Activated naive CD8-positive, alpha-beta T cell treated with anti-CD3 and anti-CD28 coated beads, Interleukin-2, amount 10 ng/mL, durations not matched to agents 7 days and 5 days (primary cell): ENCODE measurements at places on chromosomes 3 and 15. TPM values are rescaled to one million over a fixed set of nuclear protein-coding genes. Genes with fewer than 3 reads are reported as not detected.

DNA sequence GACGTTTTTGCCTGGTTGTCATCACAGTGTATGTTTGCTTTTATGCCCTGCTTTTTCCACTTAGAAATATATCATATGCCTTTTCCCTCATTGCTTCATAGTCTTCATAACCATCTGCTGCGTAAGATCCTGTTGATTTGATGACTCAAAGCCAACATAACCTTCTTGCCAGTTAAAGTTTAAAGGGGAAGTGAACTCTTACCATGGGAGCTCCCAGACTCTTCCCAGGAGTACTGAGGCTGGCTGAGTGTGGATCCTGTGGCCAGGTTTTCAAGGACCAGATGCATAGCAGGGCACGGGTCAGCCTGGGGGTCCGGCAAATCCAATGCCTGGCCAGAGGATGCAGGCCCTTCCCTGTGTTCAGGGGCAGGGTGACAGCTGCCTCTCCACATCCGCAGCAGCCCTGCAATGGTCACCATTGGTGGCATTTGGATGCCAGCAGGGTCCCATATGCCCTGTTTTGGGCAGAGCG lies 42.0 kb upstream of the SACM1L start:
- no peak for DNase-seq

DNA sequence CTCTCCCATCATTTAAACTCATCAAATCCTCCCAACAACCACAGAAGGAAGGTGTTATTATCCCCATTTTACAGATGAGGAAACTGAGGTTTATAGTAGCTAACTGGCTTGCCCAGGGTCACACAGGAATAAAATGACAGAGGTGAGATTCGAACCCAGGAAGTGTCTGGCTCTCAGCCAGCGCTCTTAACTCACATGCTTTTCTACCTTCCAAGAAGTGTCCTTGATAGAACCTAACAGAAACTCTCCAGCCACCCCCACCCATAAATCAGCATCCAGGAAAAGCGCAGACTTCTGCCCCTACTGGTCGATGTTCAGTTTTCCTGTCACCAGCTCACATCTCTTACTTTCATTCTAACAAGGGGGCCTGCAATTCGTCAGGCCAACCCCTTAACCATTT lies 51.7 kb downstream of the SPATA12 start:
- no peak for DNase-seq

- no peak for DNase-seq
These were observed 292.0 kb upstream of the SUCLG2 start for GRCh38 chr3:67946436-67946835.

The KAT2B gene
- total RNA-seq, result 108 TPM

GRCh38 chr15:31457631-31458526 lies 131.2 kb downstream of the KLF13 start:
- peak; percentile 15 for DNase-seq

DNA sequence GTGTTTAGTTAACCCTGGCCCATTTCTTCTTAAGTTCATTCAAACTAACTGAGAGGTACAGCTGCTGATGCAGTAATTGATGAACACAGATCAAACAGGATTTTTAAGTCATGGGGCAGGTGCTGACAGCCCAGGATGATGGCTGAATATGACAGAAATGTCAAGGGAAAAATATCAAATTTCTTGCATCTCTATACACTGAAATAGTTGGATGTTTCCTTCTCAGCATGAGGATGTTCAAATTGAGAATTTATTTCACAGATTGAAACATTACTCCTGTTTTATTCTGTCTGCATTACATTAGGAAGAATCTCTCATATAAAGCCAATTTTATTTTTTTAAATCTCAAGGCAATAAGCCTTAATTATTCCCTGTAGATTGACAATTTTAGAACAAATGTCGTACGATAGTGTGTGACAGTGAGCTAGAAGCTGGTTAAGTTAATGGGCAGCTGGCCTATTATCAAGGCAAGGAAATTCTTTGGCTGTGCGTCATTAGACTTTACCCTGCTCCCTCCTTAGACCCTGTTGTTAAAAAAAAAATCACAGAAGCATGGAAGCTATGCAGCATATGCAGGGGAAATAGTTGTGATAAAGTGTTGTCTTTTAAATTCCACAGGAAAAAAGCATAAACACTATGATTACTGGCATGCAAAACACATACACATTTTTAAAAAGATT lies 183.8 kb upstream of the KCNMB2 start:
- no peak for DNase-seq

DNA sequence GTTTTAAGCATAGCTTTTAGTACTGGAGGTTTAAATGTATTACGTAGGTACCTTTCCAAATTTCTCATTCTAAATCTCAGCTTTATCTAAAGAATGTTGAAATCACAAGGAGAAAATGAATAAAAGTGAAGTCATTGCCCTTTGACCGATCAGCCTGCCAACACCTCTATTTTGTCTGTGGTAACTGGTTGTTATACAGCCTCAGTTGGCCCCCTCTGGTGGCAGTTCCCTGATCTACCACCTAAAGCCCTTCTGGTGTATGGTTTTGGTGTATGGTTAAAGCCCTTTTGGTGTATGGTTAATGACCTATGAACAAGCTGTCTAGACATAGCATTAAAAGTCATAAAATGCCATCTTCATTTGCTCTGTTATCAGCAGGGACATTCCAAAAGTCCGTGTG lies 378.2 kb upstream of the AZI2 start:
- DNase-seq, result no peak

DNA sequence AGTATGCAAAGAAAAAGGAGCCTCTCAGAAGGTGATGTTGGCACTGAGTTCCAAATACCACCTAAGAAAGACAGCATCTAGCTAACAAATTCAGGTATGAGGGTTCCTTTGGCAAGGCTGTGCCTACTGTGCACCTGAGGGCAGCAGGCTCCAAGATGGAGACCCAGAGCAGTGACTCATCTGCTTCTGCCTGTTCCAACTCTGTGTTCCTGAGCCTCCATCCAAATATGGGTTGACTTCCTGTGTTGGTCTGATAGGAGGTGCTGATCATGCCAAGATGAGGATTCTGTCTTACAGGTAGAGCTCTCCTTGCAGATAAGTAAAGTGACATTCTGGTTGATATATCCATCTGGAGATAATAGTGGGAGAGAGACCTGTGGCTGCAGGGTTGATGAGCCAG lies 26.0 kb downstream of the SV2B start:
- no peak for DNase-seq

The CILP gene
- total RNA-seq, result 0.17 TPM

- no peak for DNase-seq
These were observed at the start of gene EFHB for GRCh38 chr3:19934098-19934566. TSS of gene EFHB (minus strand) at chr3:19934217. CDS start at chr3:19934018, 199 bp downstream.

DNA sequence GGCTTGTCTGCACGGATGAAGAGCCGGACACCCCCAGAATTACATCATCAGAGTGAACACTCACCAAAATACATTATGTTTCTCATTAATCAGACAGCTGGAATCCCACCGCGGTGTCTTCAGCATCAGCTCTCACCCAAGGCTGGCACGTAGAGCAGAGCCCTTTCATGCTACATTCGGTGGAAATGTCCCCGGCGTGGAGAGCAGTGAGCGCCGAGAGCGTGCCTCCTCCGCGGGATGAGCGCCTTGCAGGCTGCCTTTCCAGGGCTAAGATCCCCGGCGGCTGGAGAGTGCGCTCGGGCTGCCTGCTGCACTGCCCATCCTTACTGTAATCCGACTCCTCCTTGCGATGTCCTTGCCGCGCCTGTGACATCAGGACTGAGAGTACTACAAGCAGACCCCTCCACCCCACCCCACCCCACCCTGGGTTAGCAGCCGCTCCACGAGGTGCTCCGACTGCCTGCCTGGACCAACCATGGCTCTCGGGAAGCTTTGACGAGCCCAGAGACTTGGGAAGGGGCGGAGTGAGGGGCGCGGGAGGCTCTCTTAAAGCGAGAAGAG lies at the start of gene ZNF385D:
Gene ZNF385D, minus strand, starts transcription at position 380 of the 561 bp plus-strand sequence. Its CDS starts 294 bp downstream, at position 86.
- DNase-seq, result no peak

- DNase-seq, result no peak
These were observed 342.0 kb upstream of the PDZRN3 start for GRCh38 chr3:73966733-73967132.

The CEP152 gene
- total RNA-seq, result 39.2 TPM

DNA sequence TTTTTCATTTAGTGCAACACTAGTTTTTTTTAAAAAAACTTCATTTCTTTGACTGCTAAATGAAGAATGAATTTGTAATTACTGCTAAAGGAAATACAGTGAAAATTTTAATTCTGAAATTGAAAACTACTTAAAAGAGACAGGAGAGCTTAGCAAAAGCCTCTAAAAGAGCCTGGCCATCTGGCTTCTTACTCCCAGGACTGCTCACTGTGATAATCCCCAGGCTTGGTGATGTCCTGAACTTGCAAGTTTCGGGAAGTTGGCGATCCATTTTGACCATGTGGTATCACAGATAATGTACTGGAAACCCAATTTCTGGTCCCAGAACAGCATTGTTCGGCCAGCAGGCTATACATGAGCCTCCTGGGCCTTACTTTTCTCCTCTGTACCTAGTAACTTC lies 292.1 kb downstream of the FGF12 start:
- no peak for DNase-seq

GRCh38 chr3:127483902-127484591 lies 106.5 kb downstream of the TPRA1 start:
- DNase-seq, result peak; percentile 69

DNA sequence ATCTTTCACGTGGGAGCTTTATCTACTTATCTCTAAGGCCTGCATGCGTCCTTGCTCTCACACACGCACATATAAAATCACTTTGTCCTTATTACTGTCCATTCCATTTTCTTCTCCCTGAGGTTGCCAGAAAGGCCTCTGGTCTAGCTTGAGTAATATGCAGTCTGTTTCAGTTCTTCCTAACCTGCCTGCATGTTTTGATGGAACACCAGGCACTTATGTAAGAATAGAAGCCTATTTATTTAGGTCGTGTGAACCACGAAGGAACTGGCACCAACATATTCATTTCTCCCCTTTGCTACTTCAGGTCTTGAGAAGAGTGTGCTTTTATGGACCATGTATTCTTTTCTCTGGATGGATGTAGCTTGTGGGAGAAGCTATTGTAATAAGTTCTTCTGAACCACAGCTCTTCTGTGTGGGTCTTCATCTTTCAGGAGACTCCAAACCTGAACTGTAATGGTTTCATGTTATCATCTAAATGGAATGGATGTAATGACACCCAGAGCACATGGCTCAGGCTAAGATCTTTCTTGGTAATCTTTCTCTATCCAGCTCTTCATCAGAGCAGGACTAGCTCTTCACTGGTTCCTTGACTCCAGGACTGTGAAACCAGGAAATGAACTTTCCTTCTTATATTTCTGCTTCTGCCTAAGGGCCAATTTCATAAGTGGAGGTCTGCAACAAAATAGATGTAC lies 53.8 kb downstream of the UBE2E2 start:
- DNase-seq, result no peak

DNA sequence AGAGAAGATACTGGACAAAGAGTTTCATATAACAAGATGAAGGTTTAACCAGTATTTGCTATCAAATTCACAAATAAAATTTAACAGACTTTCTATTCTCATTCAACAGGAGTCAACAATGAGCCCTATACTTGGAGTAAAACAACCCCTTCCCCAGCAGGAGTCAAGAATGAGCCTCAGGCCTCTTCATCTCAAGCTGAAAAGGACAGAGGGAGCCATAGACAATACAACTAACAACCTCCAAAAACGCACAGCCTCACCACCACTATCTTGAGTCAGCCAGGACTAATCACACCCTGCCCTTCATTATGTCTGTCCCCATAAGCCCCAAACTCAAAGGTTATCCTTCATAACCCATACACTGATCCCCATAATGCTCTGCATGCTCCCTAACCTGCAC lies 36.4 kb downstream of the ETFA start:
- no peak for DNase-seq

- DNase-seq, result no peak
These were observed 124.3 kb upstream of the LRRC3B start for GRCh38 chr3:26498271-26498670.

DNA sequence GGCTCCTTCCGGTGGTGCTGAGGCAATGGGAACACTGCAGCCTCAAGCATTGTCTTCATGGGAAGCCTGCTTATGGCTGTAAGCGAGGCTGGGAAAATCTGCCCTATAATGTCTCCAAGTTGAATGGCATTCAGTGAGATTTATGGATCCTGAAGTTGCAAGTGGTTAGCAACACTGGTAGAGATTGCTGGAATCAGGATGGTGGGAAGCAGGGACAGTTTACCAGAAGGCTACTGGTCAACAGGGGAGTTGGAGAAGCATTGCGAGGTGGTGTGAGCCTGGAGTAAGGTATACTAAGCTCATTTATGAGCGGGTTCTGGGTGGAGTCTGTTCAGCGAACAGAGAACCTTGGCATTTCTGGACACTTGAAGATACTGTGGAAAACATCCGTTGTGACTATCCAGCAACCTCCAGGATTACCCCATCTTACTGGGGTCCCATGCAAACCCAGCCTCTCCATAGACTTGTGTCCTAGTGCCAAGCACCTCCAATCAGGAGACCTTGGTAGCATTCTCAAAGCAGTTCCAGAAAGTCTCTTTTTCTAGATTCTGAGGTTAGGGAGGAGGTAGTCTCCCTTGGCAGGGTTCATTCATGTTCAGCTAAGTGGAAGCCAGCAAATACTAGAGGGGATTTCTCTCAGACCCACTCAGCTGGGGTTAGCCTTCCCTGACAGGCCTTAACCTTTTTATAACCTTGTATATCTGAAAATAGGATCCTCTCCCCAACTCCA lies 7.3 kb downstream of the RPSA start:
- DNase-seq, result no peak

The CRABP1 gene
- total RNA-seq, result not detected

GRCh38 chr3:126777366-126777765 lies 73.3 kb downstream of the CHCHD6 start:
- no peak for DNase-seq

DNA sequence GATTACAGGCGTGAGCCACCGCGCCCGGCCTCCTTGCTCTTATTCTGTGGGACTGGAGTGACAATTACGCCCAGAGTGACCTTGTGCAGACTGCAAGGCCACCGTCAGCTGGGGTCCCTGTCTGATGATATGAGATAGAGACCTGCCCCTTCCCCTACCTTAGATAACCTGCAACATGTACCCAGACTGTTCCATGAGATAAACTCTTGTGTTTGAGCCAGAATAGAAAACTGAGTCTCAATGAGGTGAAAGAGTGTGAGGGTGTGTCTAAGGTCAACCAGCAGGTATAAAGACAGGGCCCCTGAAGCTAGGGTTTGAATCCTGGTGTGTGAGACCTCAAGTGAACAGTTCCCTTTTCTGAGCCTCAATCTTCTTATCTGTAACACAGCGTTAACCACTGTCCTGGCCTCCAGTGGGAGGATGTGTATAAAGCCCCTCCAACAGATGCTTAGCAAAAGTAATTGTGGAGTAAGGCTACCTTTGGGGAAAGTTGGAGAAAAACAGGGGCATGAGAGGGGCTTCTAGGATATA lies 6.0 kb downstream of the TADA3 start:
- no peak for DNase-seq
